Stimulated activated CD8-positive, alpha-beta memory T cell treated with anti-CD3 and anti-CD28 coated beads, Interleukin-2, amount 100 ng/mL, for 1 hour (primary cell): ENCODE measurements at places on chromosomes 4 and X.

GRCh38 chr4:55768291-55768690 lies 51.3 kb upstream of the EXOC1L start:
- no peak for DNase-seq

GRCh38 chr4:142913461-142914030 lies 67.4 kb upstream of the INPP4B start:
- DNase-seq, result no peak

DNA sequence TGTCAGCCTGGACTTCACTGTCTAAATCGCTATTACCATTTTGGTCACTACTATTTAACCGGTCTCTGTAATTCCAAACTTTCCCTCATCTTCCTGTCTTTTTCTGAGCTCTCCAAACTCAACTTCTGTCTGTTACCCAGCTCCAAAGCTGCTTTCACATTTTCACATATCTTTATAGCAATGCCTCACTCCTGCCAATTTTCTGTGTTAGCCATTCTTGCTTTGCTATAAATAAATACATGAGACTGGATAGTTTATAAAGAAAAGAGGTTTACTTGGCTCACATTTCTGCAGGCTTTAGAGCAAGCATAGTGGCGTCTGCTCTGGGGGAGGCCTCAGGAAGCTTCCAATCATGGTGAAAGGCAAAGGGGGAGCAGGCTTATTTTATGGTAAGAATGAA lies 368.3 kb upstream of the GNPDA2 start:
- DNase-seq, result no peak

DNA sequence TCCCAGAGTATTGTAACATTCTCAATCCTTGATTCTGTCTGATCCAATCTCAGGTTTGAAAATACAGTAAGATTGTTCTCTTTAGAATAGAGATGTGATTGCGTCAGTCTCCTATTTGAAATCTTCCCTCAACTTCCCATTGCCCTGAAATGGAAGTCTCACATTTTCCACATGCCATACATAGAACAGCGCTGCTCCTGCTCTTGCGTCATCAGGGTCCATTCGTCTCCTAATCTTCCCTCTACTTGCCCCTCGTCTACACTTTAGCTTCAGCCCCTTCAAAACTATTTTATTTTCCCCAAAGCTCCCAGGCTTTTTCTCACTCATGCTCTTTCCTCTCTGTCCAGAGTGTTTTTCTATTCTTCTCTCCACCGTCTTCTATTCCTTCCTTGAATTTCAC lies 301.7 kb upstream of the MAGEB2 start:
- DNase-seq, result no peak

DNA sequence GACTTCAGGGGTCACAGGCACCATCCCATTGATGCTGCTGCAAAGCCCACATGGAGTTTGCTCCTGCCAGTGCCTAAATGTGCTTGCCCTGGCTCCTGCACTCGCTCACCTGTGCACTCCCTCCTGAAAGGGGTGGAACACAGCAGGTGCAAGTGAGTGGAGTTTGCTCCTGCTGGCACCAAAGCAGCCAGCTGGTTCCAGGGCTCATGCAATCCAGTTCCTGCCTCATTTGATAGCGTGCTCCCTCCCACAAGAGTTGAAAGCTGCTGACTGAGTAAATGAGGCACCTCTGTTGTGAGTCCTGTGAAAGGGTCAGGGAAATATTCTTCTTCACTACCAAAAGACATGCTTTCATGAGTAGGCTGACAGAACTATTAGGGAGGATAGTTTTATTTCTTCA lies 30.5 kb downstream of the CXCL8 start:
- DNase-seq, result no peak

DNA sequence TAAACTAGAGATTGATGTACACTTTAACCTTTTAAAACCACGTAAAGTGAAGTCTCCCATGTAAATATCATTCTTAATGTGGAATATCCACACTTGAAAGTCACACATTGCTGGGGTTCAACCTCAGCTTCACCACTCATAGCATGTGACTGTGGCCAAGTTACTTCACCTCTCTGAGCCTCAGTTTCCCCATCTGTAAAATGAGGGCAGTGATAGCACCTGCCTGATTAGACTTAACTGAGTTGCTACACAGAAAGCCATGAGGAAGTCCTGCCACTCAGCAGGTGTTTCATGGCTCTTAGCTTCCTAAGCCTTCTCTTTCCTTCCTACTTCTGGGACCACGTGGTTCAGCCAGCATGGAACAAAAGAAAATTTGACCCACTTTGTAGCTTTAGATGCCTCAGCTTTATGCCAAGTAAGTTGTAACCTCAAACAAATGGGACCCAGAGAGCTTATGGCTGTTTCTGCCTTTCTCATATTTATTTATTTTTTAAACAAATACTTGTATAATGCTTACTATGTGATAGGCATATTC lies 277.3 kb upstream of the KLF3 start:
- no peak for DNase-seq

DNA sequence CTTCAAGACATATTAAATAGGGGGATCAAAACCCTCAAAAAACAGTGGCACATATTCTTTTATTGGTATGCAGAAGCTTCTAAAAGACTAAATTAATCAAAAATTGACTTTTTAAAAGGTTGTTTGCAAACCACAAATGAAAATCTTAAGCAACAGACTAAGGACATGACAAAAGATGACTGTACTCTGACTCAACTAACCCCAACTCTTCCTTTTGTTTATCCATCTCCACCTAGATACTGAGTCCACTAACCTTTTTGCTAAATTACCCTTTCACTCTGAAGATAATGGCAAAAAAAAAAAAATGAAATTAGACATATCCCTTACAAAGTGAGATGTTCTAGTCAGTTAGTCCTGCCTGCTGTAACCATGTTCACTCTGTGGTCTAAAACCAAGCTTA lies 91.6 kb upstream of the NLRP2B start:
- DNase-seq, result no peak
